H9 (cell line): ENCODE measurements at places on chromosomes 11 and 22.

DNA sequence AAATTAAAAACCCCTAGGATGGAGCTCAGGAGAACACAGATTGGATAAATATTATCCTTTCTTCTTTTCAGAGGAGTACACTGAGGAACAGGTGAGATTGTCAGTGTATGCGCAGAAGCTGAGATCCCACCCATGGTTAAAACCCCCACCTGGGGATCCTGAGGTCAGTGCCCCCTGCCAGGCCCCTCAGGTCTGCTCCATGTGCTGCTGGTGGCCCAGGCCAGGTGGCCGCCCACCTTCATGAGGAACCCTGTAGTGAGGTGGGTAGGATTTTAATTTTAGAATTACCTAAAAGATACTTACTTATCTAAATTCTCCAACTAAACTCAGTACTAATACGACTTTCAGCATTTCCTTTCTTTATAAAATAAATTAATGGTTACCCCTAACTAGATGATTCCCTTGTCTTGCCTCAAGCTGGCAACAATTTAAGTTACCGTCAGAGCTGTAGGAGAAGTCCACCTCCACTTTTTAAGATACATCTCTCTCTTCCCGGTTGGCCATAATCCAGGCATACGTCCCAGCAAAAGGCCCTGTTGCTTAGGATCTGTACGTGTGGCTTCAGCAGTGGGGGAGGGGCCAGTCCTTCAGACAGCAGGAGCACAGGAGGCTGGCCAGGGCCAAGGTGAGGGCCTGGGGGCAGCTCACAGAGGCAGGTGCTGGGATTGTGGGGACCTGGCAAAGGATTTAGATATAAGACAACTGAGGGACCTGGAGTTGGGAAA lies 61.5 kb upstream of the PITPNB start:
- DNase-seq: peak; percentile 76

GRCh38 chr22:46844606-46845210 lies 82.3 kb downstream of the TBC1D22A start:
- DNase-seq: no peak

GRCh38 chr11:28727254-28727653 lies 619.1 kb downstream of the METTL15 start:
- no peak for DNase-seq

GRCh38 chr11:119975561-119976152 lies 162.3 kb downstream of the TRIM29 start:
- DNase-seq: peak; percentile 73

DNA sequence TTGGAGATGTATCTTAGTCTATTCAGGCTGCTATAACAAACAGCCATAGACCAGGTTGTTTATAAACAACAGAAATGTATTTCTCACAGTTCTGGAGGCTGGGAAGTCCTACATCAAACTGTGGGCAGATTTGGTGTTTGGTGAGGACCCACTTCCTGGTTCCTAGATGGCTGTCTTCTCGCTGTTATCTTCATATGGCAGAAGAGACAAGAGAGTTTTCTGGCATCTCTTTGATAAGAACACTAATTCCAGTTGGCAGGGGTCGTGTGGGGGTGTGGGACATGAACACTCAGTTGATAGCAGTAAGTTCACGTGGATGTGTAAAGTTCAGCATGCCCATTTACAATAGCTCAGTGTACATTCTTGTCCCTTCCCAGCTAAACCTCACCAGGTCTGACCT lies 41.3 kb upstream of the HMGXB4 start:
- DNase-seq: no peak

- no peak for DNase-seq
Measured at GRCh38 chr22:20422271-20423007, 15.2 kb downstream of the SCARF2 start.

- no peak for DNase-seq
Measured at GRCh38 chr11:132818951-132819350, 713.4 kb downstream of the OPCML start.

- DNase-seq: no peak
Measured at GRCh38 chr11:128714881-128715280, 21.0 kb downstream of the FLI1 start.

GRCh38 chr11:73293356-73293936 lies 14.6 kb upstream of the ARHGEF17 start:
- no peak for DNase-seq

- no peak for DNase-seq
Measured at GRCh38 chr22:45094825-45095224, 68.9 kb upstream of the NUP50 start.

DNA sequence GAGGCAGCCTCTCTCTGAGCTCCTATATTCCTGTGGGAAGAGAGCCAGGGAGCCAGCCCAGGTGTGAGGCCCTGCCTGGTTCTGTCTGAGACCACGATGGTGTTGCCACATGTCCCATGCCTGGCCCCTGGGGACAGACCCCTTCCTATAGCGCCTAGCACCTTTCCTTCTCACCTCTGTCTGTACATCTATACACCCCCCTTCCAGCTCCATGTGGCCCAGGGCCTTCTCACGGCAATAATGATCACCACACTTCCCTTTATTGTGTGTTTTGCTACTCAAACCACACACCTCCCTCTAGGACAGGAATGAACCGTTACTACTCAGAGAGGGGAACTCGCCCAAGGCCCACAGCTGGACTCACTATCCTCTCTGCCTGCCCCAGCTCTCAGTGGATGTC lies 12.8 kb downstream of the CD82 start:
- no peak for DNase-seq

GRCh38 chr22:32000181-32000580 lies 42.9 kb upstream of the SLC5A1 start:
- no peak for DNase-seq

- DNase-seq: no peak
Measured at GRCh38 chr11:23192256-23192655, 332.0 kb upstream of the CCDC179 start.

DNA sequence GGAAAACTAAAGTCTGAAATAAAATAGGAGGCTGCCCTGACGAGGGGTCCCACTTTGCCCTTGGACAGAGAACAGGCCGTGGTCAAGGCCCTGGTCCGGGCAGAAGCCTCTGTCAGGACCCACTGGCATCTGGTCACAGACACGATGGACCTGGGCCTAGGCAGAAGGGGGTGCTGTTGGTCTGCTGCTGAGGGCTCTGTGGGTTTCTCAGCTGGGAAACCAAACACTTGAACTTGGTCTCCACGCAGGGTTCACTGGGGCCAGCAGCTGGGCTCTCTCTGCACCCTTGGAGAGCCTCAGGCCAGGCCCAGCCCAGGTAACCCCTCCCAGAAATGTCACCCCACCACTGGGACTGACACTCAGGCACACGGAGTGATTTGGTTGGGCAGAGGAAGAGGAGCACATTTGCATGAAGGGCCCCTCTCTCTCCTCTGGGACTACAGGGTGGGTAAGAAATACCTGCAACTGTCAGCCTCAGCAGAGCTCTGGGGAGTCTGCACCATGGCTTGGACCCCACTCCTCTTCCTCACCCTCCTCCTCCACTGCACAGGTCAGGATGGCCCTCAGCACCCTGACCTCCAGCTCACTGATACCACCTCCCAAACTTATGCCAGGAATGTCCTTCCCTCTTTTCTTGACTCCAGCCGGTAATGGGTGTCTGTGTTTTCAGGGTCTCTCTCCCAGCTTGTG lies 48.1 kb upstream of the TOP3B start:
- DNase-seq: peak; percentile 70

GRCh38 chr11:57881647-57882046 lies 120.0 kb downstream of the CTNND1 start:
- DNase-seq: no peak

- no peak for DNase-seq
Measured at GRCh38 chr11:74462009-74462408, 5.3 kb downstream of the KCNE3 start.

GRCh38 chr11:119315131-119316015 lies 1.6 kb downstream of the MCAM start:
- DNase-seq: peak; percentile 82

DNA sequence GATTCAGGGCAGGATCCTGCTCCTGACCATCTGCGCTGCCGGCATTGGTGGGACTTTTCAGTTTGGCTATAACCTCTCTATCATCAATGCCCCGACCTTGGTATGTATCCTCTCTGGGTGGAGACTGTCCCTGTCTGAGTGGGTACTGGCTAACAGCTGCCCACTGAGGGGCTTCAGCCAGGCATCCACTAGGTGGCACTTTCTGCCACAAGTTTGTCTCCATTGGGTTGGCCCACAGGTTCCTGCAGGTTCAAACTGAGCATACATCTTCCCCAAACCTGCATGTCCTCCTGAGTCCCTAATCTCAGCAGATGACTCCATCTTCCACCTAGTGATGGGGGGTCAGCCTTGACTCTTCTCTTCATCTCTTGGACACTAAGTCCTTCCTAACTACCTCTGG lies 4.4 kb downstream of the SLC2A11 start:
- DNase-seq: peak; percentile 71

DNA sequence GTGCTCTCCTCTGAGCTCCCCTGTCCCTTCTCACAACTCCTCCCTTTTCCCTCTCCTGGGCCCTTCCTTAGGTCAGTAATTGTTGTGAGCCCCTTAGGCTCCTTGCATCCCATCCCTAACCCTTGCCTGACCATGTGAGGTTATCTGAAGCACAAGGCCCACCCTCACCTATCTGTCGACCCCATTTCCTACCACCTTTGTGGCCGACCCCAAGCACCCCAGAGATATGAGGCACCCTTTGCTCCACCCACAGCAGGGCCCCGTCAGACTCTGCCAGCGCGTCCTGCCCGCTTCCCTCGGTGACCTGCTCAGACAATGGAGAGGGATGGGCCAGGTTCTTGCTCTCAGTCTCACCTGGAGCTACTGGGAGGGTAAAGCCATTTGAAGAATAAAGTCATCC lies 1.3 kb downstream of the GNG3 start:
- peak; percentile 58 for DNase-seq

DNA sequence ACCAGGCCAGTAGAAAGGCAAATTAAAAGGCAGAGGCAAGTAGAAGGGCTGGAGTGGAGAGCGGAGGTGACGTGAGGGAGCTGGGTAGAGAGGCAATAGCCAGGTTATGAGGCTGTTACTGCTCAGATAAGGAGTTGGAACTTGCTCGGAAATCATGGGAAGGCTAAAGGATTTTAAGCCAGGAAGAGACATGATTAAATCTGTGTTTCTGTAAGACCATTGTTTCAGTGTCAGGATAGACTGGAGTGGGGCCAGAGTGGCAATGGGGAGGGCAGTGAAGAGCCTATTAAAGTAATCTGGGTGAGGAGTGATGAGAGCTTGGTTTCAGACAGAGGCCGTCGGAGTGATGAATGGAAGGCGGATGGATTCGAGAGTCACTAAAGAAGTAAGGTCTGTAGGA lies 39.0 kb downstream of the GRAMD1B start:
- no peak for DNase-seq

GRCh38 chr11:68273026-68273738 lies 1.4 kb upstream of the C11orf24 start:
- DNase-seq: peak; percentile 17

DNA sequence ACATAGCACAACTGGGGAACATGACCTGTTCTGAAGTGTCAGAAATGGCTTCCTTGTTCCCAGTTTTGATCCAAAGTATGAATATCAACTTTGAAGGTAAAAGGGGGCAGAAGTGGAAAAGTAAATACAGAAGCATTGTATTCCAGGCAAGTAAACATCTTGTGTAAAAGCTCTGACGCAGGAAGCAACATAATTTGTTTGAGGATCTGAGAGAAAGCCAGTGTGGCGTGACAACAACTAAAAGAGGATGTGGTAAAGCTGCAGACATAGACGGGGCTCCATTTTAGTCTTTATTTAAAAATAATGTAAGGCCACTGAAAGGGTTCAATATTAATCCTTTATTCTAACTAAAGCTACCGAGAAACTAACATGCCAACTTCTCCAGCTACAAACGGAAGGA lies 310.2 kb downstream of the DLG2 start:
- DNase-seq: no peak

DNA sequence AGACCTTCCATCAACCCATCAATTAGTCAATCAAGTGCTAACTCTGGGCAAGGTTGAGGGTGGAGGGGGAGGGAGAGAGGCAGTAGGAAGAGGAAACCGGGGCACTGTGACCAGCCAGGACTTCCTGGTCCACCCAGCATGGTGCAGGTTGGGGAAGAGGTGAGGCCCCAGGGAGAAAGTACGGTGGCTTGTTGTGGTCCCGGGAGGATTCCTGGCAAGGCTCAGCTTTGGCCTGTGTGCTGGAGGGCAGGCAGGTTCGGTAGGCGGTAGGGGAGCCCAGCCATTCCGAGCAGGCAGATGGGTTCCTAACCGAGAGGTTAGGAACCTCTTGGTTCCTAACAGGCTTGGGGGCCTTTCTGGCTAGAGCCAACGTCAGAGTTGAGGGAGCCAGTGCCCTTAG lies 10.8 kb downstream of the ST14 start:
- DNase-seq: no peak
